ENCODE measurements at places on chromosomes 12 and 14. TPM values are rescaled to one million over a fixed set of nuclear protein-coding genes. Genes with fewer than 3 reads are reported as not detected.

Gene OAS1
- total RNA-seq = not detected

GRCh38 chr12:116545144-116545543 lies 14.0 kb upstream of the MAP1LC3B2 start:
- DNase-seq = no peak

Gene TMEM229B
- 0.06 TPM for total RNA-seq

DNA sequence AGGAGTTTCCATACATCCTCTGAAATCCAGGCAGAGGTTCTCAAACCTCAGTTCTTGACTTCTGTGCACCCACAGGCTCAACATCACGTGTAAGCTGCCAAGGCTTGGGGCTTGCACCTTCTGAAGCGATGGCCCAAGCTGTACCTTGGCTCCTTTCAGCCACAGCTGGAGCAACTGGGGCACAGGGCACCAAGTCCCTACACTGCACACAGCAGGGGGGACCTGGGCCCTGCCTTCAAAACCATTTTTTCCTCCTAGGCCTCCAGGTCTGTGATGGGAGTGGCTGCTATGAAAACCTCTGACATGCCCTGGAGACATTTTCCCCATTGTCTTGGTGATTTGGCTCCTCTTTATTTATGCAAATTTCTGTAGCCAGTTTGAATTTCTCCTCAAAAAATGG lies 10.6 kb downstream of the AREL1 start:
- no peak for DNase-seq

DNA sequence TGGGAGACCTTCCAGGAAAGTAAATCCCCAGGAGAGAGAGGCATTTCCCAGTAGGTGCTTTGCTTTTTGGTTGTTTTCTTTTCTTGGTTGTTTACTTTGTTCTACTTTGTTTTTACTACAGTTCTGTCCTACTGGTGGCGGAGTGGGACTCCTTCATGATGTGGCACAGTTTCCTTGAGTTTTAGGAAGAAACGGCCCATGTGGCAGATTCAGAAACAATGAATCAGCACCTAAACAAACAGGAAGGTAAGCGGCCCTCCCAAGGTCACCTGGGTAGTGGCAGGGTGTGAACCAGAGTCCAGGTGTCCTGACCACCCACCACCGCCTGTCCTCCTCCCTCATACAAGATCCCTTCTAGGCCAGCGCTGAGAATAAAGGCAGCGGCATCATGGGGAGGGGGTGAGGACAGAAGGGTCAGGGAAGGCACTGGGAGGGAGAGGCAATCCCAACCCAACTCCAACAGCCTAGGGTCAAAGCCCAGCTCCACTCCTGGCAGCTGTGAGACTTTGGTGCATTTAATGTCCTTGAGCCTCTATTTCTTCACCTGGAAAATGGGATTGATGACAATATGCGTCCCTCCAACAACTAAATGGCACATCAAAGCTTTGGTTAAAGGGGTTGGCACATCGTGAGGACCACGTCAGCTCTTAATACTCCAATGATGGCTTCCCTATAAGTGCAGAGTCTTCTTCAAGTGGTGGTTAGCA lies 111.5 kb upstream of the BCL2L14 start:
- peak; percentile 23 for DNase-seq

DNA sequence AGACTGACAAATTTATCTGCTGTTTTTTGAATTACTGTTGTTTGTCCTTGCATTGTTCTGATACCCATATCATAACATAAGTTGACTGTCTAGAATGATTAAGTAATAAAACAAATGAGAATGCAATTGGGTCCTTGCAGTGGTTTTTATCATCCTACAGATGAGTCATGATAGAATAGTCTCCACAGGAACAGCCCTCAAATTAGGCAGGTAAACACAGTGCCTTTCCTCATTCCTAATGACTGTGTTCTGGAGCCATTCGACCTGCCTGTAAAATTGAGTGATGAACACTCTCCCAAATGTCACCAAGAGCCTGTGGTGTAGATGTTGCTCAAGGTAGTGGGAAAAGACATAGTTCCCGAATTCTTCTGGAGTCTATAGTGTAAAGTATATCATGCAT lies 12.3 kb downstream of the NKX2-8 start:
- no peak for DNase-seq

- DNase-seq = no peak
Observed at GRCh38 chr12:62021808-62022207, 238.4 kb upstream of the USP15 start.

DNA sequence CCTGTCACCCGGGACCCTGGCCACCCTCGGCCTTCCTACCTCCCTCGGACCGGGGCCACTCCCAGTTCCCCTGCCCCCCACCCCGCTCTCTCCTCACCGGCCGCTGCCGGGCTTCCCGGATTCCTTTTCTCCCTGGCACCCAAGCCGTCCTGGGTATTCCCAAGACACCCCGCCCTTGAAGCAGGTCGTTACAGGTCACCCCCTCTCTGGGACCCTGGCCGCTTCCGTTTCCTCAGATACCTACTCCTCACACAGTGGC lies 493 bp downstream of the NUMB start:
- DNase-seq = no peak

DNA sequence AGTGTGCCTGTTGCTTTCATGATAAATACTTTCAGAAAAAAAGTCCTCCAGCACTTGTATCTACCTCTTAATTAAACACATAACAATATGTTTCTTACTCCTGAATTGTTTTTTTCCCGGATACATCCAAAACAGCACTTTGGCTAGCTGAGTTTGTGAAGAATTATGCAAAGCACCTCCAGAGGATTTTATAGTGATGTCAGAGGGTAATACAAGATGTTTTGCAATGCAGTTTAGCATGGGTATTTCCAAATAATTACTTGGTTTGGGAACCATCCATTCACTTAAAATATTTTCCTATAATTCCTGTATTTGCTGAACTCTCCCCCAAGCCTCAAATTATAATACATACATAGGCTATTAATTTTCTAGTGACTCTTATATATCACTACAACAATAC lies 37.7 kb upstream of the DBX2 start:
- no peak for DNase-seq

DNA sequence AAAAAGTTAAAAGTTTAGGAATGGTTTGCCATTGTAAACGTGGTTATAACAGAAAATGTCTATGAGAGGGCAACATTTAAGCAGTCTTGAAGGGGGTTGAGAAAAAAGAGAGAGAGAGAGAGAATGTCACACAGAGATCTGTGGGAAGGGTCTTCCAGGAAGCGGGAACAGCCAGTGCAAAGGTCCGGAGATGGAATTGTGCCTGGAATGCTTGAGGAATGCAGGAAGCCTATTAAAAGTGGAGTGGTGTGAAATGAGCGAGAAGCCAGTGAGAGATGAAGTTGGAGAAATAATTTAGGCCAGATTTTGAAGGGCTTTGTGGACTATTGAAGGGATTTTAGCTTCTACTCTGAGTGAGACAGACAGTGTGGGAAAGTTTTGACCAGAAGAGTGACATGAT lies 406.8 kb upstream of the TBX3 start:
- no peak for DNase-seq

- DNase-seq = peak; percentile 84
Observed at GRCh38 chr14:94345344-94346064, 22.4 kb upstream of the SERPINA6 start.

- no peak for DNase-seq
Observed at GRCh38 chr12:12209043-12209442, 57.8 kb downstream of the LRP6 start.

DNA sequence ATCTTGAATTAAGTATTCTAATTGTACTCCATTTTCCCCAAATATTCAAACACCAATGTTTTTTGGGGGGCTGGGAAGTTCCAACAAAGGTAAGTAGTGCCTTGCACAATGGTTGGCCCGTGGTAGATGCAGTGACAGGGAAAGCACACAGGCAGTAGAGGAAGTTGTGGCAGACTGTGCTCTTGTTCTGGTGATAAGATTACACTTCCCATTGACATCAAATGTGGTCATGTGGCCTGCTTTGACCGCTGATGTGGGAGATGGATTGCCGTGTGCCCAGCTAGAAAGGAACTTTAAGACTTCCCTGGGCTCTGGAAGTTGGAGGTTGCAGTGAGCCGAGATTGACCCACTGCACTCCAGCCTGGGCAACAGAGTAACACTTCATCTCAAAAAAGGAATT lies 223.8 kb downstream of the VRK1 start:
- no peak for DNase-seq

GRCh38 chr14:88611878-88612277 lies 49.0 kb downstream of the ZC3H14 start:
- no peak for DNase-seq

Gene CAND1
- 167 TPM for total RNA-seq

- no peak for DNase-seq
Observed at GRCh38 chr14:63100552-63100951, 55.3 kb upstream of the KCNH5 start.

Gene STAB2
- not detected for total RNA-seq

Gene PDZRN4
- not detected for total RNA-seq

Gene APOF
- total RNA-seq = not detected

Gene WSCD2
- not detected for total RNA-seq

DNA sequence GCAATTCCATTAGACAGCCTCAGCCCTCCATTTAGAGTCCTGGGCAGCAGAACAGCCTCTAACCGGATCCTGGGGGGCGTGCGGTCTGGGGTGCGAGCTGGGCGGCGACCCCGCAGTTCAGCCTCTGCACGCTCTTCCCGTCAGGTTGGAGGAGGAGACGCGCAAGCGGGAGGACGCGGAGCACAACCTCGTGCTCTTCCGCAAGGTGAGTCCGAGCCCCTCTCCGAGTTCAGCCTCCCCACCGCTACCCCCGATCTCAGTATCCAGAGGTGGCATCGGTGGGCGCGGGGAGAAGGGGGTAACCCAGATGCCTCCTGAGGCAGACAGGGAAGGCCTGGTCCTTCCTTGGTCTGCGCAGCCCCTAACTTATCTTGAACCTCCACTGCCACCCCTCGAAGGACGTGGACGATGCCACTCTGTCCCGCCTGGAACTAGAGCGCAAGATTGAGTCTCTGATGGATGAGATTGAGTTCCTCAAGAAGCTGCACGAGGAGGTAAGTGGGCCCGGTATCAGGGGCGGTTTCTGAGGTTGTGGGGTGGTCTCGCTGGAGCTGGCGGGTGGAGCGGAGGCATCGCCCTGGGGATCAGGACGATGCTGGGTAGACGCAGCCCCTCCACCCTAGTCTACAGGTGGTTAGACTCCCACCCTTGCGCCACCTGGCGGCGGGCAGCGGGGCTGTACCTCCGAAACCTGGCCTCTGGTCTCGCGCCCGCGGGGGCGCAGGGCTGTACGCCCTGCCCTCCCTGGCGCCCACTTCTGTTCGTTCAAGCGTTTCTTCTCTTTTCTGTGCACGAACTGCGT lies 1.3 kb downstream of the PRPH start:
- DNase-seq = no peak

Gene GLIPR1L1
- not detected for total RNA-seq

Gene NPAS3
- not detected for total RNA-seq

- no peak for DNase-seq
Observed at GRCh38 chr12:4943067-4943937, 33.6 kb downstream of the KCNA1 start.

GRCh38 chr12:67456431-67456901 lies 187.3 kb downstream of the CAND1 start:
- DNase-seq = peak; percentile 25

Gene SDR9C7
- total RNA-seq = not detected

GRCh38 chr14:104112609-104113571 lies 25.5 kb upstream of the KIF26A start:
- DNase-seq = no peak

Gene TEX52
- not detected for total RNA-seq

Gene CLEC14A
- total RNA-seq = 0.12 TPM

DNA sequence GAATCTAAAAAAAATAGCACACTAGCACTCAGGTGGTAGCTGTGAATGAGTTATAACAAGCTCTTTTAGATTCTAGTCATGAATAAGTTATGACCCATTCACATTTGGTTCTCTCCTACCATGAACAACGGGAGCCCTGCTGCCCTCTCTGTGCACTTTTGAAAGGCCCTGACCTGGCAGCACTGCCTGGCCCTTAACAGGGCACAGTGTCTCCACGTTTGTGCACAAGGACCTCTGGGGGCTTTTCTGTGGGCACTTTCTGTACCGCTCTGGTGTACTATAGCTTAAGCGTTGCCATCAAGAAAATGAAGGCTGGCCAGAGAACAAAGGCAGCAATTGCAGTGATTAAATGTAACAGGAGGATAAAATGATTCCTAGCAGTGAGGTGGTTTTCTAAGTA lies 21.2 kb downstream of the CCDC92 start:
- no peak for DNase-seq

Gene NPFF
- total RNA-seq = not detected

DNA sequence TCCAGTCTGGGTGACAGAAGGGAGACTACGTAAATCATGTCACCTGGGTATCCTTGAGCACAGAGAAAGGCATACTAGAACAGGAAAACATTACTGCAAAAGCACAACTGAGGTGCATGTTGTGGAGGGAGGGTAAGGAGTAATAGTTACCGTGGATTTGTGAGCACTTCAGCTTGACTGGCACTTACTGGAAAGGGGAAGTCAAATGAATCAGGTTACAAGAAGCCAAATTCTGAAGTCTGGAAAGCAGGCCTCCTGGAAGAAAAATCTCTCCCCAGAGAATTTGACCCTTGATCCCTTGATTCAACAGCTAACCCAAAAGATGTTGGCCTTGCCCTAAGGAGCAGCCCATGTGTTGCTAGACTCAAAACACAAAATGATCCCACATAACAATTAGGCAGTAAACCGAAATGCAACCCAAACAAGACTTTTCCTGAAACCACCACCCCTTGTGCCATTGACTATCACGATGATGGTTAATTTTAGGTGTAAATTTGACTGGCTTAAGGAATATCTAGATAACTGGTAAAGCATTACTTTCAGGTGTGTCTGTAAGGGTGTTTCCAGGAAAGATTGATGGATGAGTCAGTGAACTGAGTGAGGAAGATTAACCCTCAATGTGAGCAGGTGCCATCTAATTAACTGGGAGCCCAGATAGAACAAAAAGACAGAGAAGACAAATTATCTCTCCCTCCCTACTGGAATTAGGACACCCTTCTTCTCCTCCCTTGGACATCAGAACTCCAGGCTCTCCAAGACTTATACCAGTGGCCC lies 108.8 kb downstream of the SLC25A21 start:
- no peak for DNase-seq

Gene FKBP11
- 117 TPM for total RNA-seq

Gene PTGER2
- total RNA-seq = 0.34 TPM

DNA sequence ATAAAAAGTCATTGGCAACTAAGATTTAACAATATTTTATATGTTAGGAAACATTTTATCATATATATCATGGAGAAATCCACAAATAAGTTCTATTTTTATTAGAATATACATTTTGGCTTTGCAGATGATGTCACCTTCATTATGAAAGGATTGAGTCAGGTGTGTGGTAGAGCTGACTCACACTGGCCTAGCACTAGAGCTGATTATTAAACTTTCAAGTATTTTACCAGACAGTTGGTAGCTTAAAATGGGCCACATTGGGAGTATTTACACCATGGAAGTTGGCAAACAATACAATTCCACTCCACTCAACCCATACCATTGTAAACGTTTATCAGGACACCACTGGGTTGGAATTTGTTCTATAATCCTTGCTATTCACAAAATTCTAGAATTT lies 1036.6 kb downstream of the TRHDE start:
- no peak for DNase-seq

GRCh38 chr12:28140404-28140803 lies 49.9 kb upstream of the CCDC91 start:
- DNase-seq = no peak

Gene CLEC1B
- total RNA-seq = not detected

GRCh38 chr12:627285-627684 lies 36.0 kb downstream of the NINJ2 start:
- DNase-seq = no peak
